ENCODE measurements at places on chromosomes 13 and 19. TPM values are rescaled to one million over a fixed set of nuclear protein-coding genes. Genes with fewer than 3 reads are reported as not detected.
A peak's percentile ranks its signal among the peaks of the same experiment; 100 is the strongest.

The IGLON5 gene
- 42.3 TPM for total RNA-seq

The RNF113B gene
- total RNA-seq = not detected

- no peak overlapping the region for H3K4me3 ChIP-seq
- no peak overlapping the region for H3K27ac ChIP-seq
- no peaks in the 10 kb centered on the region for H3K27me3 ChIP-seq
- H3K36me3 ChIP-seq = no peaks in the 10 kb centered on the region
- peaks cover 5% of the 10 kb centered on the region for H3K4me1 ChIP-seq
Measured at GRCh38 chr13:93254775-93255174, 28.2 kb downstream of the GPC6 start.

- no peak overlapping the region for H3K27ac ChIP-seq
- peak overlapping the region; percentile 60 for H3K4me3 ChIP-seq
- H3K4me1 ChIP-seq = no peaks in the 10 kb centered on the region
- DNase-seq = no peak
Measured at GRCh38 chr19:5336195-5336965, 4.2 kb downstream of the PTPRS start.

The NPAS1 gene
- total RNA-seq = 20.0 TPM

DNA sequence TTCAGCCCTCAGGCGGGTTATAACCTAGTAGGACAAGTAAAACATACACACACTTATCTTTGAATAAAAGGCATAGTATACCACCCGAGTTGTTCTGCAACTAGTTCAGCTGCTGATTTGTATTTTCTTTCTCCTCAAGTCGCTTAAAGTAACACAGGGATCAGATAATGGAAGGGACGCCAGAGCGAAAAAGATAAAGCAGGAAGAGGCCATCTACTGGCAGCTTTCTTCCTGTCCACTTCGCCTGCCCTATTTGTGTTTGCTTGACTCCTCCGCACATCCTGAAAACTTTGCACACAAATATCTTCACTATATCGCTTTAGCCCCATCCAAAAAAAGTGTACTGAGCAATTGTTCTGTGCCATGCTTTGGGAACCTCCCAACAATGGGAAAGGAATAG, 238.0 kb upstream of the SOX21 start:
- H3K27ac ChIP-seq = no peak overlapping the region
- DNase-seq = no peak
- H3K4me3 ChIP-seq = no peak overlapping the region
- no peaks in the 10 kb centered on the region for H3K36me3 ChIP-seq
- peaks cover 3% of the 10 kb centered on the region for H3K4me1 ChIP-seq

The EDDM13 gene
- total RNA-seq = not detected

GRCh38 chr19:33193865-33194362, at the start of gene LRP3:
Gene LRP3 (plus strand): TSS chr19:33194330. CDS start chr19:33194786, 456 bp downstream.
- no peak within 1 kb of the TSS for H3K27ac ChIP-seq
- peak within 1 kb of the TSS; percentile 69 for H3K4me3 ChIP-seq
- H3K27me3 ChIP-seq = no peaks in the 10 kb centered on the region
- no peaks in the 10 kb centered on the region for H3K4me1 ChIP-seq
- no peak for DNase-seq

The GPR18 gene
- not detected for total RNA-seq

DNA sequence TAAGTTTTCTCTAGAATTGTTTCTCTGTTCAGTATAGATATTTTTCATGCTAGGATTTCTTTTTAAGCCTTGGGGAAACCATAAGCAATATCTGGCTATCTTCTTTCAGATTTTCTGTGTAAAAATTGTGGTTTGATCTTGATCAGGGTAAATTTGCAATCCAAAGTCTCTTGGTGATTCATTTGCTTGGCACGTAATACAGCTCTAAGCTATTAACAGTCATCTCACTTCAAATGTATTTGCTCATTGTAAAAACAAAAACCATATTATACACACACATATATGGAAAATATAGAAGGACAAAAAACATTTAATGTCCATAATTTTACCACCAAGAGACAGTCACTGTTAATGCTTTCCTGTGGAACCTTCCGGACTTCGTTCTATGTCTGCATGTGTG, 191.0 kb downstream of the SHISA2 start:
- no peak for DNase-seq
- no peaks in the 10 kb centered on the region for H3K4me1 ChIP-seq
- no peak overlapping the region for H3K27ac ChIP-seq
- no peak overlapping the region for H3K4me3 ChIP-seq
- no peaks in the 10 kb centered on the region for H3K36me3 ChIP-seq

GRCh38 chr13:80742033-80742432, 401.1 kb upstream of the SPRY2 start:
- H3K36me3 ChIP-seq = peaks cover 3% of the 10 kb centered on the region
- H3K4me1 ChIP-seq = no peaks in the 10 kb centered on the region
- H3K27ac ChIP-seq = no peak overlapping the region
- no peak for DNase-seq
- no peak overlapping the region for H3K4me3 ChIP-seq
- H3K27me3 ChIP-seq = no peaks in the 10 kb centered on the region

The ZNF444 gene
- 49.7 TPM for total RNA-seq

DNA sequence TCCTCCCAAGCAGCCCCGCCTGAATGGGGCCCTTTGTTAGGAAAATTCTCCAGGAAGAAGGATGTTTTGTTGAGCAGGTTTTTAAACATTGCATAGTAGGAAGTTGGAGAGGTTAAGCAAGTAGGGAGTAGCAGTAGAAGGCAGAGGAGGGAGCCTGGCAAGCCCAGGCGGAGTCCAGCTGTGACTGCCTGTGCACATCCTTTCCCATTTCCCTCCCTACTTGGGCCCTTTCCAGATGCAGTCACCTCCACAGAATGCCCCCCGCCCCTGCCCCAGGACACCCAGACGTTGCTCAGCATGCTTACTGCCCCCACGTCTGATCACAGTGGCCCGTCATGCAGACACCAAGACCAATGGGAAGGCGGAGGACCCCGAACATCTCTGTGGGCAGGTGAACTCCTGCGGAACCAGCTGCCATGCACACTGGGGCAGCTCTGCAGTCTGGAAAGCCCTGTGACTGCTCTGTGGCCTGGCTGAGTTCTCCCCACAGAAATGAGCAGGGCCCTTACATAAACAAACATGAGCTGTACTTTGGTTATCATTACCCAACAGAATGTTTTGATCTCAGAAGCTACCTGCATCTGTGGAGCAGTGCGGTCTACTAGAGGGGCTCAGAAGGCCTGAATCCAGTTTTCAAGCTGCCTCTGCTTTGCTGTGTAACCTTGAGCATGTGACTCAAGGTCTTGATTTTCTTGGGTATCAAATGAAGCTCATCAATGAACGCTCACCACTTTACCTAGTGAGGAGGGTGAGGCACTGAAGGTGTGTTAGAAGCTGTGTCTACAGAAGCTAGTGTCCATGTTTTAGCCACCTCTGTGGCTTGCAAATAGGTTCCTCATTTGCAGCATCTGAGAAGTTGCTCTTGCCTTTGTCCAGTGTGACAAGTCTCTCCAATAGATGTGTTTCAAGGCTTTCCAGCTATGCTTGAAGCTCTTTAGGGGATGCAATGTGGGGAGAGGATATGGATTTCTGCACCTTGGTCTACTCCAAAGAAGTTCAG, 84.2 kb downstream of the TNFRSF19 start:
- H3K27me3 ChIP-seq = no peaks in the 10 kb centered on the region
- H3K36me3 ChIP-seq = no peaks in the 10 kb centered on the region
- H3K27ac ChIP-seq = no peak overlapping the region
- peaks cover 9% of the 10 kb centered on the region for H3K4me1 ChIP-seq
- H3K4me3 ChIP-seq = no peak overlapping the region

The ZNF225 gene
- 3.9 TPM for total RNA-seq

The NXNL1 gene
- total RNA-seq = not detected

- H3K4me1 ChIP-seq = no peaks in the 10 kb centered on the region
- H3K4me3 ChIP-seq = no peak overlapping the region
Measured at GRCh38 chr13:74129500-74130191, 4.6 kb downstream of the KLF12 start.

DNA sequence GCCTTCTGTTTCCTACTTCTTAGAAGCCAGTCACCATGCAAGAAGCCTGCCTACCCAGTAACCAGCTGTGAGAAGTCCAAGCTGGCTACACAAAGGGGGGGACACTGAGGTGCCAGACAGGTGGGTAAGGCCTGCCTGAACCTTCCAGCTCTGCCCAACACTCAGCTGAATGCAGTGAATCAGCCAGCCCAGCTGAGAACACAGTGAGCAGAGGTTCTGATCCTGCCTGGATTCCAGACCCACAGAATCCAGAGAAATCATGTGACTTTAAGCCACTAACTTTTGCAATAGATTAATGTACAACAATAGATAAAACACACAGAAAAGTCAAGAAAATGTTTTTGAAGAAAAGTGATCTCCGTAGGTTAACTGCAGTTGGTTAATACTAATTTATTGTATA, 151.7 kb downstream of the EFNB2 start:
- DNase-seq = no peak
- no peak overlapping the region for H3K27ac ChIP-seq
- no peaks in the 10 kb centered on the region for H3K4me1 ChIP-seq
- H3K27me3 ChIP-seq = no peaks in the 10 kb centered on the region
- no peak overlapping the region for H3K4me3 ChIP-seq

The PRSS57 gene
- not detected for total RNA-seq

DNA sequence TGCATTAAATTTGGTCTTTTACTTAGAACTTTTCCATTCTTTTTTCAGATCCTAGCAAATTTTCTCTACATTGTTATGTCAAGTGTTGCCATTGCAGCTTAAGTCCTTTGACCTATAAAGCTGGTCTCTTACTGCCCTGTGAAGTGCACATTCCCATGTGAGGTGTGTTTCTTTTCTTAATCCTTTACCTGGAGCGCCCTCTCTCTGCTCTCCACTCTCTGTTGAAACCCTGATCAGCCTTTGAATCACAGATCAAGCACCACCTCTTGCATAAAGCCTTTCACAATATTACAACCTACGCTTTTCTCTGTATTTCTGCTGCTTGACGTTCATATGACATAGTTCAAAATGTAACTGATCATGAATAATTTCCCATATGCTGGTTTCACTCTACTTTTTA, 84.8 kb downstream of the PCDH17 start:
- no peaks in the 10 kb centered on the region for H3K4me1 ChIP-seq
- H3K27me3 ChIP-seq = no peaks in the 10 kb centered on the region

DNA sequence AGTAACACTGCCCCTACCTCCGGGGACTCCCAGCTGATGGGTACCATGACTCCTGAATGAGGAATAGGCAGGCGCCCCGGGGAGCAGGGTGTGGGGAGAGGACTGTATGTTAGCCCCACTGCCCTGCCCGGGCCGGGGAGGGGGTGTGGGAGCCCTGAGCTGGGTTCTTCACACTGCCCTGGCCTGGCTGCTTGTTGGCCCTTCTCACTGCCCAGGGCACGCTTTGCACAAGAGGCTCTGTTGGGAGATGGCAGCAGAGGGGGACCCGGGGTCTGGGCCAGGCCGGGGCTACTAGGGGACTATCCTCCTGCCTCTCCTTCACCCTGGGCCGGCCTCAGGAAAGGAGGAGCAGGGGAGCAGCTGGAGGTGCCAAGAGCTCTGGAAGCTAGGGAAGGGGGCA, 19.3 kb upstream of the KCTD15 start:
- no peaks in the 10 kb centered on the region for H3K27me3 ChIP-seq
- H3K4me1 ChIP-seq = peaks cover 2% of the 10 kb centered on the region
- peaks cover 6% of the 10 kb centered on the region for H3K36me3 ChIP-seq
- no peak for DNase-seq
- H3K27ac ChIP-seq = no peak overlapping the region

The C5AR2 gene
- not detected for total RNA-seq

DNA sequence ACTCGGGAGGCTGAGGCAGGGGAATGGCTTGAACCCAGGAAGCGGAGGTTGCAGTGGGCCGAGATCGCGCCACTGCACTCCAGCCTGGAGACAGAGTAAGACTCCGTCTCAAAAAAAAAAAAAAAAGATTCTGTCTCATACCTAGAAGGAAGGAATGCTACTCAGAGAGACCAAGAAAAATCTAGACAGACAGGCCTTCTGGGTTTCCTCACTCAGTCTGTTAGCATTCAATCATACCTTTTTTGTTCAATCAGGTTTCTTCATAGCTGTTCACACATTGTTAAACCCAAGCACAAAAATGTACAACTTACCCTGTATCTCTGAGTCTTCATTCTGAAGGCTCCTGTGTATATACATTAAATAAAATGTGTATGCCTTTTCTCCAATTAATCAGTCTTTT, 40.5 kb downstream of the ZNF823 start:
- no peak overlapping the region for H3K4me3 ChIP-seq
- no peak overlapping the region for H3K27ac ChIP-seq
- no peaks in the 10 kb centered on the region for H3K36me3 ChIP-seq
- no peak for DNase-seq

GRCh38 chr19:46503848-46504453, 8.3 kb upstream of the PNMA8B start:
- no peaks in the 10 kb centered on the region for H3K27me3 ChIP-seq
- H3K4me3 ChIP-seq = no peak overlapping the region
- no peaks in the 10 kb centered on the region for H3K36me3 ChIP-seq
- H3K4me1 ChIP-seq = no peaks in the 10 kb centered on the region

The CEACAM8 gene
- not detected for total RNA-seq

GRCh38 chr13:51997186-51997585, 14.1 kb downstream of the ATP7B start:
- H3K27ac ChIP-seq = no peak overlapping the region
- H3K4me3 ChIP-seq = no peak overlapping the region
- H3K27me3 ChIP-seq = no peaks in the 10 kb centered on the region

The TEX101 gene
- not detected for total RNA-seq

The HIF3A gene
- 31.5 TPM for total RNA-seq

The SLC8A2 gene
- 10.7 TPM for total RNA-seq

The CEACAM4 gene
- total RNA-seq = not detected

Data from H9 (cell line).